ENCODE measurements at places on chromosomes 3 and 15.

DNA sequence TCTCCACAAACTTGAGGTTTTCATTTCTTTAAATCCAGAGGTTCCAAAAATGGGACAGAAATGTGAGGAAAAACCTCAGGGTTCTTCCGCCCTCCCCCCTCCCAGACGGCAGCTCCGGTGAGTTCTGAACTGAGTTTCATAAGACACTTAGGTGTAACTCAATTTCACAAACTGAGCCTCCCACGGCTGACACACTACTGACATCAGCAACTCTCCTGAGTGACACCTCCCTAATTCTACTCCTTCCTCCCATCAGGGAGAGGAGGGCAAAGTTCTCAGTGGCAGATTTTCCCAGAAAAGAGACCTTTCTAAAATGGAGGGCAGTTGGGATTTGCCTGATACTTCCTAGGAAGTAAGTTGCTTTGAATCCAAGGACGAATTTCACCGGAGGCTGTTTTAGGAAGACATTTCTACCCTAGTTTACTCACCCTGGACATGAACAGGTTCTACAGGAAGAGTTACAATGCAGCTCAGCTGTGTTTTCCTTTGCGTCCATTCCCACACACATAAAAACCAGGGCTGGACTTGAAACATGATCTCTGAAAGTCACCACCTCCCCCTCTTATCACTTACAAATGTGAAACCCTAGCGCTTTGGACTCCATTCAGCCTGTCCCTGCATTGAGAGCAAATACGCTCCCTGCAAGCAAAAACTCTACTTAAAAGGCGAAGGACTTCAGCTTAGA lies 78.1 kb upstream of the LMOD3 start:
- DNase-seq = peak; percentile 7

GRCh38 chr3:185087419-185087818 lies 65.4 kb downstream of the C3orf70 start:
- DNase-seq = no peak

GRCh38 chr3:123028233-123028828 lies 768 bp upstream of the SEMA5B start:
- DNase-seq = no peak

DNA sequence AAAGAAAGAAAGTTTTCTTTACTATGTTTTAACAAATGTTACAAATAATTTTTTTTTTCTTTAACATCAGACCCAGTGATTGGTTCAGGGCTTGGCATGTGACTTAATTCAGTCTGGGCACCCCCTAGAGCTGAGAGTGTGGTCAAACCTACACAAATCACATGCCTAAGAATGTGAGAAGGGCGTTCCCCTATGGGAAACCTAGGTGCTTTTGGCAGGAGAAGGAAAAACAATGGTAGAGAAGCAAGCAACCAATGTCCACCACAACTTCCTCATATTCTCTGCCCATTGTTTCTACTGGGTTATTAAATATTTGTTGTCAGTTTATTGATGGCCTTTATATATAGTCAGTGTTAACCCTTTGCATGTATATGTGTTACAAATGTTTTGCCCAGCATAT lies 21.4 kb upstream of the PIAS1 start:
- DNase-seq = no peak

DNA sequence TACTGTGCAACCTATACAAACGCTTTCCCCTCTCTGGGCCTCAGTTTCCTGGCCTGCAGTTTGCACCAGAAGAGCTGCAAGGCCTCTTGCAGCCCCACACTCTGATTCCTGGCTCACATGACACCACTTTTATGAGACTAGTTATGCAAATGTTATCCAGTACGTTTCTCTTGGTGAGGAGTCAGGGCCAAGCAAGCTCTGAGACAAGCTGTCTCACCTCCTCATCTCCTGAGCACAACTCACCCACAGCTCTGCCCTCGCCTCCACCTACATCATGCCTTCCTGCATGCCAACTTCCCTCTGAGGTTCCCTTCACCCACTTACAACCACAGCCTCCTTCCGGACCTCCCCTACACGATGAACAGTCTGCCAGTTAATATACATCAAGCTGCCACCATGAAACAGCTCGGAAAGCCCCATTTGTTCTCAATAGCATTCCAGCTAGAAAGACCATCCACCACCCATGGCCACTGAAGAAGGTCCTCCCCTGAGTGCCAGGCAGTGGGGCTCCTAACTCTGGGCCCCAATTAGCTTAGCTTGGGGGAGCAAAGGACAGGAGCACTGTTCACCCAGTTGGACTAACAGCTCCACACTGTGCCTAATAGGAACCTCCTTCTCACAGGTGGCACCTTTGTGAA lies 25.0 kb downstream of the CRYGS start:
- DNase-seq = no peak

- no peak for DNase-seq
These were observed 5.5 kb downstream of the KLF13 start for GRCh38 chr15:31332020-31332680.

- DNase-seq = peak; percentile 98
These were observed at the start of gene AGBL1 for GRCh38 chr15:86079508-86080266. TSS of gene AGBL1 (plus strand) at chr15:86079871.

- no peak for DNase-seq
These were observed 109.3 kb upstream of the MRPS22 start for GRCh38 chr3:139234491-139234890.

DNA sequence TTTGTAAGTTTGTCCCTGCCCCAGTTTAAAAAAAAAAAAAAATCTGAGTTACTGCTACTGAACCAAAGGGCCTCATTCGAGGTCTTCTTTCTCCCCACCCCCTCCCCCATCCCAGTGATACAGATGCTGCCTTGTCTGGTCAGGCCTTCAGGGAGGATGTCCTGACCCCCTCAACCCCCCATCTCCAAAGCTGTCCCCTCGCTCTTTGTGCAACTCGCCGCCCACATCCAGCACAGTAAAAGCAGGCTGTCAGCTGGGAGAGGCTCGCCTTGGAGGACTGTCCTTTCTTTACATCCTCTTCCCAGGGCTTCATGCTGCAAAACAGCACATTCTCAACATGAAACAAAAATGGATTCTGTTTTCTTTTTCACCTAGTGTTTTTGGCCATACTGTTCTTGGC lies 133.4 kb downstream of the VGLL4 start:
- no peak for DNase-seq
